ENCODE measurements at places on chromosomes 12 and 14.
A peak's percentile ranks its signal among the peaks of the same experiment; 100 is the strongest.

GRCh38 chr12:114679452-114679875 lies 4.5 kb downstream of the TBX3 start:
- no peak for DNase-seq

DNA sequence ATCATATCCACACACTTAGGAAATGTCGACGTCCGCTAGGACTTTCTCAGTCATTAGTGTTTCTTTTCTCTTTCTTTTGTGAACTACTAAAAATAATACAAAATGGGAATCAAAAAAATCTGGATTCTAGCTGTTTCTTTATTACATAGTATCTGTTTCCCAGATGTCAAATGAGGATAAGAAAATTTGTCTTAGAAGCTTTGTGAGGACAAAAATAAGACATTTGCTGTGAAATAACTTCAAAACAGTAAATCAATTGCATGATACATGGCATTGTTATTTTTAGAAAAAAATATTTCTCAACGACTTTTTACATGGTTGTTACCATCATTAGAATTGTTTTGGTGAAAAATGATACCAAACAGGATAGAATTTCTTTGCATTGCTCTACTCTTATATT lies 71.4 kb upstream of the IFNG-AS1 start:
- DNase-seq: no peak

GRCh38 chr14:74179856-74180255 lies 59.4 kb upstream of the VSX2 start:
- no peak for DNase-seq

- peak; percentile 73 for DNase-seq
These were observed 620 bp downstream of the TMTC1 start for GRCh38 chr12:29782871-29783772.

DNA sequence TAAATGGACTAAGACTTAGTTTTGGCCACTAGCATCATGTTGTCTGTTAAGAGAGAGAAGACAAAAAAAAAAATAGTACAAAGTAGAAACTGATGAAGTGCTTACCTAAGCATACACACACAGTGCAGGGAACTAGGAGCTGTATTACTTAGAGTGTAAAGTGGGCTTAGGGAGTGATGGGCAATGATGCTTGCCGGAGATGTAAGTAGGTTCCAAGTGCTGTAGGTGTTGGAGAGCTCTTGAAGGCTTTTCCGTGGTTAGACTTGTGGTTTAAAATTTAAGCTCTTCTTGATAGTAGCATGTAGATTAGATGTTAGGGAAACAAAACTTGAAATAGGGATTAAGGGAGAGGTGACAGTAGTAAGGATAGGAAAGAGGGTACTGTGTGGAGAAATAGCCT lies 34.7 kb downstream of the MIA2 start:
- no peak for DNase-seq

DNA sequence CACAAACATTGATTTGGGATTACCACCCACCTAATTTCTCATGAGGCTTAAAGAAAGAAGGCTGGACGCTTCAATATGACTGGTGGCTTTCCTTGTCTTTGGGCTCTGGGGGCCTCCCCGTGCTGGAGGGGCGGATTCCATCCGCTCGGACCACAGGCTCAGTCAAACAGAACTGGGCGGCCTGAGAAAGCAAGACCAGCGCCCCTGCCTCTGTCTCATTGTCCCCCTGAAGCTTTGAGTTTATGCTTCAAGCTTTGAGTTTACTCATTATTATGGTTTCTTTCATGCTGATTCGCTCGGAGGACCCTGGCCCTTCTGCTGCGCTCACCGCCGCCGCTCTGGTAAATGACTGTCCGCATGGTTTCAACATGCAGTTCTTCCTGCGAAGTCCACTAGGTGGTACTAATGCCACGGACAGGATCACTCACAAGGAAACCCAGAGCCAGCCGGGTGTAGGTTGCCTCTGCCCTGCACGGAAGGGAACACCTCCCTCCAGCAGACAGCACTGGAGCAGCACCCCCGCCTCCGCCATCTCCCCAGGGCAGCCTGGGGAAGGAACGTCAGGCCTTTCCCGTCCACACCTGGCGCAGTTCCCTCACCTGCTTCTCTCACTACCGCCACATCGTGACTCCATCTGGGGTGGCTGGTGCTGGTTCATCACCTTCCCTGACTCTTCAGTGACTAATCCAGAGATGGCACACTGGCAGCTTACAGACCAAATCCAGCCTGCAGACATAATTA lies 13.2 kb upstream of the TIGAR start:
- peak; percentile 29 for DNase-seq

- DNase-seq: no peak
These were observed 22.8 kb downstream of the DDX51 start for GRCh38 chr12:132121283-132121682.

- no peak for DNase-seq
These were observed 6.9 kb downstream of the ZBTB39 start for GRCh38 chr12:56999456-56999855.

DNA sequence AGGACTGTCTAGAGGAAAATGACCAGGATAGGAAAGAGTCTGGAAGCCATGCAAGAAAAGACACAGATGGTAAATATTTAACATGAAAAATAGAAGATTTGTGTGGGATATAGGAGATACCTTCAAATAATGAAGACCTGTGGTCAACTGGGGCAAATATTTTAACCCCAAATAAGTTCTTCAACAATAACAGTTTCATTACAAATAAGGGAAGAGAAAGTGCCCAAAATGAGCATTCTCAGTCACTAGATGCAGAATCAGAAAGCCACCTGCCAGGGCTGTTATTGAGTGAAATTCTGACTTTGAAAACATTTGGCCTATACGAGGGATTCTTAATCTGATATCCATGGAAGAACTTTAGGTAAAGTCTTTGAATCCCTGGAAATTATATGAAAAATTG lies 231.2 kb upstream of the PLEKHG7 start:
- DNase-seq: no peak

- no peak for DNase-seq
These were observed 126.3 kb upstream of the RTL1 start for GRCh38 chr14:101029668-101030290.

DNA sequence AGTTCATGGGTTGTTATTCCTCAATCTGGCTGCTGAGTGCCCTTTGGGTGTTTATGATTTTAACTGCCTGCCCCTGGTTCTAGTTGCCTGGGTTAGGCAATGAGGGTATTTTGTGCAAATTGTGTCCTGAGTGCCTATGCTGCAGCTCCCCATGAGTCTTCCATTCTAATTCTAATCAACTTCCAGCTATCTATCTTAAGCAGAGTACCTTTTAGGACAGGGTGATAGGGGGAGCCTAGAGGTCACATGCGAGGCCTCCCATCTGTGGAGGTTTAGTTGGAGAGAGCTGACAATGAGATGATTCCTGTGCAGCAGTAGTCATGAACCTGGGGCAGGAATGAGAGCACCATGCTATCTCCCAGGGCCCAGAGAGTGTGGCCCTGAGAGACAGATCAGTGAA lies 225.9 kb upstream of the PLEKHG7 start:
- no peak for DNase-seq

GRCh38 chr12:53973236-53974042 lies 513 bp downstream of the HOXC11 start:
- DNase-seq: no peak

GRCh38 chr14:44912041-44912869 lies 49.5 kb downstream of the KLHL28 start:
- peak; percentile 79 for DNase-seq

DNA sequence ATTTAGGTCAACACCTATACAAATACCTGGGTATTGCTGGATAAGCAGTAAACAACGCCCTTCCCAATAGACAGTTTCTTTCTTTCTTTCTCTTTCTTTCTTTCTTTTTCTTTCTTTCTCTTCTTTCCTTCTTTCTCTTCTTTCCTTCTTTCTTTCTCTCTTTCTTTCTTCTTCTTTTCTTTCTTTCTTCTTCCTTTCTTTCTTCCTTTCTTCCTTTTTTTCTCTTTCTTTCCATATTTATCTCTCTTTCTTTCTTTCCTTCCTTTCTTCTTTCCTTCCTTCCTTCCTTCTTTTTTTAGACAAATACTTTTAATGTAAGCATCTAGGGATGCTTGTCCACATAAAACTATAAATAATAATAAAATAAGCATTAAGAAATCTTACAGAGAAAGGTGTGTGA lies 123.2 kb downstream of the KCNK10 start:
- DNase-seq: no peak

GRCh38 chr12:45773747-45774146 lies 44.2 kb downstream of the ARID2 start:
- DNase-seq: no peak

GRCh38 chr12:10171973-10172728 lies at the start of gene OLR1:
TSS of gene OLR1 (minus strand) at chr12:10172132. CDS start at chr12:10172077, 55 bp downstream.
- DNase-seq: no peak

GRCh38 chr14:51012055-51012454 lies 67.8 kb upstream of the PYGL start:
- no peak for DNase-seq

All from T1000 (cell line).